ENCODE measurements at places on chromosomes 12 and 14.

GRCh38 chr12:1870998-1871917, 47.2 kb downstream of the CACNA2D4 start:
- no peak for DNase-seq

DNA sequence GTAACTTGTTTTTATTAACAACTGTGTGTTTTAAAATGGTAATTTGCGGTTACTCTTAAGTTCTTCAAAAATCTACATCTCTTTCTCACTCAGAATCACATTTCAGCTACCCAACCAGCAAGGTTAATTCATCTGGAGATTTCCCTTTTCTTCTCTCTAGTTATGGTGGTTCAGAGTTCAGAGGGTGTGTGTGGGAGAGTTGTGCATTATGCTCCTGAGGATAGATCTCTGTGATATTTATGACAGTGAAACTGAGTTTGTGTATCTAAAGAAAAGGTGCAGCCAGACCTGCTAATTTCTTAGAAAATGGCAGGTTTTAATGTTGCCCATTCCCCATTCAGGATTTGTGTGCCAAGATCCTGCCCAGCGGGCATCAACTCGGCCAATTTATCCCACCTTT, 73.8 kb downstream of the TTLL5 start:
- DNase-seq = no peak

DNA sequence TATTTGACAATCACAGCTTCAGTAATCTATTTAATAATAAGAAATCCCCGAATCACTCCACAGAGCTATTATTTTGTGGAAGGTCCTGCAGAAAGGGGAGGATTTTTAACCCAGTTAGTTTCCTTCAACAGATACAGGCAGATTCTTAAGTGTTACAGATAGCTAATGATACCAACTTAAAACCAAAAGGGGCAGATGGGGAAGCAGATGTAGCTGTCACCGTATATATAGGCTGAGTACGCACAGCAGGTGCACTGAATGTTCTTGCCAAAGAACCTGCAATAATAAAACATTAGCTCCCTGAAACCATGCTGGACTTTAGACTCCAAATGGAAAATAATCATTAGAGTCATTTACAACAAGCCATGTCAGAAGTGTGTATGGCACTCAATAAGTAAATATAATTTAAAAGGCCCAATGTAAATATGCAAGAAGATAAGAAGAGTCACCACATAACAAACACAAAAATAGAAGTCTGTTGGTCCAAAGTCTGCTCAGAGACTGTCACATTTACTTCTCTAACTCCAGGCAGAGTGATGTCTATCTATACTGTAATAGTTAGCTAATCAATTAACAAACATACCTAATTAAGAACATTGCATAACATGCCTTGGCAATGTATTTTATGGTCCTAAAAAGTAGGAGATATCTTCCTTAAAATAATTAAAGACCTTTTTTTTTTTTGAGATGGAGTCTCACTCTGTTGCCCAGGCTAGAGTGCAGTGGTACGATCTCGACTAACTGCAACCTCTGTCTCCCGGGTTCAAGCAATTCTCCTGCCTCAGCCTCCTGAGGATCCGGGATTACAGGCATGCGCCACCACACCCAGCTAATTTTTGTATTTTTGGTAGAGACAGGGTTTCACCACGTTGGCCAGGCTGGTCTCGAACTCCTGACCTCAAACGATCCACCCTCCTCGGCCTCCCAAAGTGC, 78.8 kb downstream of the SEC23A start:
- no peak for DNase-seq

GRCh38 chr12:101857043-101857558, 20.3 kb upstream of the DRAM1 start:
- DNase-seq = no peak

- no peak for DNase-seq
Observed at GRCh38 chr12:130879212-130879686, 7.4 kb downstream of the RAN start.

- DNase-seq = no peak
Observed at GRCh38 chr14:37985826-37986470, 221.8 kb upstream of the SSTR1 start.

GRCh38 chr14:22190411-22191191, 398.4 kb downstream of the DAD1 start:
- peak; percentile 88 for DNase-seq

DNA sequence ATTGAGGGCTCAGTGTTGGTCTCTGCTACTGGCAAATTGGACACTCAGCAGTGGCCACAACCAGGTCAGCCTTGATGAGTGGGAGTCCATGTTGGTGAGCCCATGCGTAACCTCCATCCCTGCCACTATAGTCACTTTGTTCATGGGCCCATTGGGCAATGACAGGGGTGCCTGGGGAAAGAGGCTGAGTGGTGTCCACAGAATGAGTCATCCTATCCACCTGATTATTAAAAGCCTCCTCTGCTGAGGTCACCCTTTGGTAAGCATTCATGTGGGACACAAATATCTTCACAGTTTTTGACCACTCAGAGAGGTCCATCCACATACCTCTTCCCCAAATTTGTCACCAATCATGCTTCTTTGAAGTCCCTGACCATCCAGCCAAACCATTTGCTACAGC, 50.0 kb downstream of the FIGNL2 start:
- DNase-seq = no peak

Measured in kidney epithelial cell (primary cell).